Effector CD8-positive, alpha-beta T cell (primary cell): ENCODE measurements at places on chromosomes 5 and 9.

- no peak for DNase-seq
Measured at GRCh38 chr5:81121273-81121672, 111.8 kb upstream of the CKMT2 start.

DNA sequence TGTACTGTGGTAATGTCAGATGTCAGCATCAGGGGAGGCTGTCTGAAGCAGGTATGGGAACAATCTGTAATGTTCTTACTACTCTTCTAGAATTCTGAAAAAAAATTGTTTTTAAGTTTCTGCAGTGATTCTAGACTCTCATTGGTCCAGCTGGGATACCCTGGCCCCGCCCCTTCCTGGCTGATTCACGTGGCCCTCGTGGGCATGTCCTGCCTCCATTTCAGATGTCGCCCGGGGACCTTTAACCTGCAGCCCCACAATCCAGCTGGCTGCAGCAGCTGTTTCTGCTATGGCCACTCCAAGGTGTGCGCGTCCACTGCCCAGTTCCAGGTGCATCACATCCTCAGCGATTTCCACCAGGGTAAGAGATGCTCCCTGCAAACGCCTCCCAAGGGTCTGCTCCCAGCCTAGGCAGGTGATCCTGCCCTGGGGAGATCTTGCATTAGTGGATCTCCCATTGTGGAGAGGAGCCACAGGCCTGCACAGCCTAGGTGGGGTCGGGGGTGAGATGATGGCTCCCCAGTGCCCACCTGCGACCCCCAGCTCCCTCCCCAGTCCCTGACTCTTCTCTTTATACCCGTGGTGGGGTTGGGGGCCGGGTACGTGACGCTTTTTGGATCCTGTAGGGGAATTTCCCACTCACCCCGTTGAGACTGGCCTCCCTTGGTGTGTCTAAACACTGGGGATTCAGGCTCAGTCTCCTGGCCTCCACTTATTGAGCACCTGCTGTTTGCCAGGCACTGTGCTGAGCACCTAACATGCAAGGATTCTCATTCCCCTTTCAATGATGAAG is 36.5 kb downstream of the LAMC3 start:
- no peak for DNase-seq

DNA sequence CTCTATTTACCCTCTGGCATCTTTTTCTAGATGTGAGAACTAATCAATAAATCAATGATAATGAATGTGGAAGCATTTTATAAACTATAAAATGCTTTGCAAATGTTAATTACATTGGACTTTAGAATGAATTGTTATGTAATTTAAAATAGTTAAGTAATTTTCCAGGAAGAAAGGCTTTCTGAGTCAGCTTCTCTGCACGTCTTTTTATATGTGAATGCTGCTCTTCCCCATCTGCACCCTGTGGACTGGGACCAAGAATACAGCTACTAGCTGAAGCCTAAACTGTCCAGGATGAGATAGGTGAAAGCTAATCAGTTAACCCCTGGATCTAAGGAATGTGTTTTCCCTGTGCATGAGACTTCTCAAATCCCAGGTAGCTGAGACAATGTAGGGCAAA is 292.9 kb downstream of the NR3C1 start:
- no peak for DNase-seq

DNA sequence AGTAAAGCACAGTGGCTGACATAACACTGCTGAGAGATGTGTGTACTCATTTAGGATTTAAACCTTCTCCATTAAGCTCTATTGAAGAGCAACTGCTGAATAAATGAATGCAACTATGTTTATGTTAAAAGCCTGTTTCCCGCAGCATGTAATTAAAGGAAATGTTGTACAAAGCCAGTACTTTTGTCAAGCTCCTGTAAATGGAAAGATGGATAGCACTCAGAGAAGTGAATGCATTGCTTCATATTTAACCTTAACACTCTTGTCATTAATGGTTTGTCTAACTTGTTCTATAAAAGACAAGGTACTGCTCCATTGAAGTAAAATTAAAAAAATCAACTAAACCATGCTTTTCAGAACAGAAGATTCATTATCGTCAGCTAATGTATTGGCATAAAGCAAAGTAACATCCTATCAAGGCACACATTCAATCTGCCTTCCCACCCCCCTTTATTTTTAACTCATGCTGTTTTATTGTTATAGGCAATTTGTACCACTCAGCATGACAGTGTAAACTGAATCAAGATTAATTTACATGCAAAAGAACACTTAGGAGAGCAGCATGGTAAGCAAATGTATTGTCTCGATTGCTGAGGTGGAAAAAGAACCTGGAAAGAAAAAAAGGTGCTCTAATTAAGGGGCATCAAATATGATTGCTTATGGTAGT is 240.9 kb upstream of the TBCA start:
- no peak for DNase-seq

GRCh38 chr9:92726348-92726747 is 38.3 kb downstream of the BICD2 start:
- DNase-seq: no peak

DNA sequence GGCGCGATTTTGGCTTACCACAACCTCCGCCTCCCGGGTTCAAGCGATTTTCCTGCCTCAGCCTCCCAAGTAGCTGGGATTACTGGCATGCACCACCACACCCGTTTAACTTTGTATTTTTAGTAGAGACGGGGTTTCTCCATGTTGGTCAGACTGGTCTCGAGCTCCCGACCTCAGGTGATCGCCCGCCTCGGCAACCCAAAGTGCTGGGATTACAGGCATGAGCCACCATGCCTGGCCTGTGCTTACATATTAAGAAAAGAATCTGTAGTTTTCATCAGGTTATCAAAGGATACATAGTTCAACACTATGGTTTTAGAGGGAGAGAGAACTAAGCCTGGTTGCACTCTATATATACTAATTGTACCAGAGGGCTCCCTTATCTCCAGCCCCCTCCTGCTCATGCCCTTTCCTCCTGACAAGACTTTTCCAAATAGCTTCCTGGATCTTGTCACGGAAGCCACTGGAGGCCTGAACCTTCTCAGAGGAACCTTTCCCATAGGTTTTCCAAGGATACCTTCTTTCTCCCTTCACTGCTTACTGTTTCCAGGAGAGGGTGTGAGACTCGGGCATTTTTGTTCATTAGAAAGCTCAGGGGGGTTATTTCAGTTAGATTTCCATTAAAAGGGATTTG is 53.1 kb downstream of the SLC44A1 start:
- DNase-seq: no peak

GRCh38 chr5:169702693-169703481 is 65.8 kb downstream of the DOCK2 start:
- DNase-seq: no peak

DNA sequence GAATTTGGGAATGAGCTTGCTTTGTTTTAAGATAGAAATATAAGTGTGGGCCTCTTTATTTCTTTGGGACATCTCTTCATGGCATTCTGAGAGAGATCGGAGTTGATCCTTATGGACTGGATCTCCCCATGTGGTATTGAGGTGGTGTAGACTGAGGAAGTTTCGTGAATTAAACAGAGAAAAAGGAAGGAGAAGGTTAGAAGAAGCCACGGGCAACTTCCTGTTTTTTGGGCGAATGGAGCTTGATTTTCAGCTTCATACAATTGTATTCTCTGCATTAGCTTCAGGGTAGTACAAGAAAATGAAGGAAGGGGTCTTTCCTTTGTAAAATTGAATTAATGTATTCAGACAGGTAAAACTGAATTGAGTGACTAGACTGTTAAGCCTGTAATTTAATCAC is 70.5 kb upstream of the HMHB1 start:
- DNase-seq: no peak

DNA sequence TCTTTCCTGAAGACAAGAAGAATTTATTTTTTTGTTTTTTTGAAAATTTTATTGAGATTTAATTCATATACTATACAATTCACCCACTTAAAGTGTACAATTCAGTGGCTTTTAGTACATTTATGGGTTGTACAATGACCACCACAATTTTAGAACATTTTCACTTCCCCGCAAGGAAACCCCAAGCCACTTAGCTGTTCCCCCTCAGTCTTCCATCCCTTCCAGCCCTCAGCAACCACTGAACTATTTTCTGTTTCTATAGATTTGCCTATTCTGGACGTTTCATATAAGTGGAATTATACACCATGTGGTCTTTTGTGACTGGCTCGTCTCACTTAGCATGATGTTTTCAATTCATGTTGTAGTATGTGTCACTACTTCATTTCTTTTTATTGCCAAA is 28.0 kb downstream of the DNAI1 start:
- DNase-seq: no peak

- DNase-seq: no peak
Measured at GRCh38 chr9:35847792-35848572, 19.0 kb downstream of the TMEM8B start.

DNA sequence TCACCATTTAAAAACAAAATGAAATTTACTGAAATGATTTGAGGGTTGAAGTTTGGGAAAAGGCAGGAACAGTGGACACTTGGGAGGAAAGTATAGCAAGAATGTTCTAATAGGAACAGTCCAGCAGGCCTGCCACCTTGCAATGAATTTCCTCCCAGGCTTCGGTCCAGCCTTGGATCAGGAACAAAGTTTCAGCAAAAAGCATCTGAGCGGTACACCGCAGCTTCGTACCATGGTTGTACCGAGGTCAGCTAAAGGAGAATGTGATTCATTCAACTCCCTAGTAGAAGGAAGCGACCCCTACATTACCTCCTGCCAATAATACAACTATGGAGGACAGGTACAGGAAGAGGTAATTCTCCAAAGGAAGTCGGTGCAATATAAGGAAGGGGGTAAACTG is 111.4 kb downstream of the ENC1 start:
- no peak for DNase-seq

GRCh38 chr5:21024966-21025365 is 1037.0 kb upstream of the CDH18 start:
- DNase-seq: no peak

DNA sequence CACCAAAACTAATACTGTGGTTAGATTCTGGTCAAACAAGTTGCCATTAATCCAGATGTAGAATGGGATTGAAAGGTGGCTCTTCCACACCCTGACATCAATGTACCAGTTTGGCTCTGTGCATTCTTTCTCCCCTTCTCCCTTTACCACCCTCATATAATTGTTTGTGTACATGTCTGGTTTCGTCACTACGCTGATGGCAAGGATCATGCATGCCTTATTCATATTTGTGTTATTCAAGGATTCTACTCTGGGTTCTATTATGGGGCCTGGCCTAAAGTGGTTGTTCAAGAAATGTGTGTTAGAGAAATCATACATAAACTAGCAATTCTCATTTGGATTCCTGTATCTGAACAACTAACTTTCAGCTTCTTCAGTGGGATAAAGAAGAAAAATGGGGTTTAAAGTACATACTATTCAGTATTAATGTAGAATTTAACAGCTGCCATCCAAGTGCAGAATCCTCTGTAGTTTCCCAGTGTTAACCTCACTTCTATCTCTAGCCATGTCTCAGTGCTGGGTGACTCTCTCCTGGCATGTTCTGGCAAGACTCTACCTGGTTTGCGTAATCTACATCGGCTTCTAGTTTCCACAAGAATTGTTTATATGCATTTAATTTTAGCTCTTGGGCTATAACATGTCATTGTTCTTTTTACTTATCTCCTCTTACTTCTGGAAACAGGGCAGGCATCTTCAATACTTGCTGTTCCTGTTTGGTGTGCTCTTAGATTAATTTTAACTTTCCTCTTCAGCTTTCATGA is 27.9 kb upstream of the CDKN2B start:
- DNase-seq: no peak

- no peak for DNase-seq
Measured at GRCh38 chr5:151408591-151409230, 38.7 kb upstream of the SLC36A1 start.

- DNase-seq: no peak
Measured at GRCh38 chr5:9954869-9955268, 294.8 kb downstream of the ATPSCKMT start.

DNA sequence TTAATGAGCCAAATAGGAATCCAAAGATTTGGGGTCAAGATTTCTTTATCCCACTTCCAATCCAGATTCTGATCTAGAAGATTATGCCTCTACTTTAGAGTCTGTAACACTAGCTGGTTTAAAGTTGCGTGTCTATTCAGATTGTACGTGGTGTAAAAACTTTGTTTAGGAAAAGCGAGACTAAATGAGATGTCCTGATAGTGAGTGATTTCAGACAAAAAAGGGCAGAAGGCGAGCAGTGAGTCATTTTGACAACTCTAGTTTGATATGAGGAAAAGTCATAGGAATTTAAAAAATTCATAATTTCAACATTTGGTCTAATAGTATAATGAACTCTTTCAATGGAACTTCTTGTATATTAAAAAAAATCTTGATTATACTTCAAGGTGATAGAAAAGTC is 119.6 kb upstream of the KLF9 start:
- no peak for DNase-seq

- no peak for DNase-seq
Measured at GRCh38 chr9:77427256-77427927, 220.7 kb downstream of the GNA14 start.

- DNase-seq: no peak
Measured at GRCh38 chr5:447501-447900, 4.5 kb downstream of the EXOC3 start.

DNA sequence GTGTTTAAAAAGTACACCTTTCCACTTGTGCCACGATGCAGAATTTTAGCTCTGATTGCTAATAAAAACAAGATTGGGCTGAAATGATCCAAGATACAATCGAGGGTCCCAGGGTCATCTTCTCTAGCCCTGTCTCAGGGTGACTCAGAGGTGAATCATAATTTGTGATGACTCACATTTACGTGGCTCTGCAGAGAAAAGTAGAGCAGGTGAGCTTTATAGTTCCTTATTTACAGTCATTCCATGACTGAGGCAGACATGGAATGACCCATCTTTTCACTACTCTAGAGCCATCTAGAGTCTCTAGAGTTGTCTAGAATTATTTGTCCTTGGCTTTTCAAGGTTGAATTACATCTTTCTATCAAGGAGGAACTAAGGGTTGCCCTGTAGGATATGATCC is 155.2 kb downstream of the GAS1 start:
- no peak for DNase-seq

DNA sequence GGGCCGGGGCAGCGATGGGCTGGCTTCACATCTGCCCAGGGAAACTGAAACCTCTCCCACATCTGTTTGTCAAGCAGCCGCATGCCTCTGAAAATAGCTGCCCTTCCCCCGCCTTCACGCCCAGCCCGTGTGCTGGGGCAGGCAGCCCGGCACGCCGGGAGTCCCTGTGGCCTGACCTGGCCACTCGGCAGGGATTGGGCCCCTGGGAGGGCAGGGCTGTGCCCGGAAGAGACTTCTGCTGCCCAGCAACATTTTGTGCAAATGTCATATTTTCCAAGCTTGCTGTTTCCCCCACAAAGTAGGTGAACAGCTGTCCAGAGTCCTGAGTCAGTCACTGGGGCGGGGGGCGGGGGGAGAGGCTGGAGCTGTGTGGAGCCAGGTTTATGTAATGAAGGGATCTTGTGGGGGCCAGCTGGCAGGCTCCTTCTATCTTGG is 8.2 kb downstream of the COL27A1 start:
- DNase-seq: no peak
